ENCODE measurements at places on chromosomes 11 and 22.
A peak's percentile ranks its signal among the peaks of the same experiment; 100 is the strongest.

DNA sequence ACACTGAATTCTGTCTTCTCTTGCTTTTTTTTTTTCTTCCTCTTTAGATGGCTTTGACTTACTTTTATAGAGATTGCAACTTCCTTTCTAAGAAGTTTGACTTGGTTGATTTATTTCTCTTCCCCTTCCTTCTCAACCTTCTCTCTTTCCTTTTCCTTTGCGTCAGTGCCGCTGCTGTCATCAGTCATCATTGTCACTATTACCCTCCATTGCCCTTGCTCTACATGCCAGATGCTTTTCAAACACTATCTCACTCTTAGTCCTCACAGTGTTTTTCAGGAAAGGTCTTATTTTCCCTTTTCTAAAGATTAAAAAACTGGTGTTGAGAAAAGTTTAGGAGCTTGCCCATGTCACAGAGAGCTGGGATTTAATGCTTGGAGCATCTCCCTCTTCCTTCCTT lies 74.7 kb upstream of the C11orf87 start:
- DNase-seq = no peak

DNA sequence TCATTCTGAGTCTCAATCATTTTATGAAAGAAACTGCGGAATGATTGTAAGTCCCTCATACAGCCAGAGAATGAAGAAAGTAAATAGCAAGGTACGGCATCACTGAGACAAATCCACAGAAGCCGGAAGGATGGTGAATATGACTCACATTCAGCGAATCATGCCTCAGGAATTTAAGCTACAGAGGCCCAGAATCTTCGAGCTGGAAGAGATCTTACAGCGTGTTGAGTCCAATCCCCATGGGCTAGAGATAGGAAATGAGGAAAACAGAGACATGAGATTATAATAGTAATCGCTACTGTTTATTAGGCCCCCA lies 173.2 kb downstream of the KIF18A start:
- no peak for DNase-seq

- DNase-seq = no peak
Observed at GRCh38 chr11:131681920-131682319, 311.5 kb downstream of the NTM start.

DNA sequence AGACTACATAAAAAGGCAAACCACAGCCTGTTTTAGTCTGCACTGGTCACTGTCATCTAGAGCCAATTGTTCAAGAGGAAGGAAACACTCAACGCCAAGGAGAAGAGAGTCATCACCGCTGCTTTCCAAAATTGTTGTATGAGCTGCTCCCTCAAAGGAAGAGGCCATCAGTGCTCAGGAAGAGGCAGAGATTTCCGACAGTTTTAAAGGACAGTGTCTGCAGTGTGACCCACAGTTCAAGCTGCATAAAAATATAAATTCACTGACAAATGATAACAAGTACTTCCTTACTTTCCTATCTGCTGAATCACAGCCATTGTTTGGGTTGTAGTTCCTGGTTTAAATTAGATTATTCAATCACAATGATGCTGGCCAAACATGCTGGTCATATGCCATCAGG lies 16.4 kb downstream of the PRCP start:
- DNase-seq = no peak

GRCh38 chr22:36762687-36763260 lies 13.1 kb downstream of the IFT27 start:
- no peak for DNase-seq

- DNase-seq = peak; percentile 74
Observed at GRCh38 chr11:94737171-94737611, 31.0 kb upstream of the AMOTL1 start.

- DNase-seq = peak; percentile 23
Observed at GRCh38 chr11:120912504-120912903, 111.4 kb upstream of the TBCEL start.

GRCh38 chr11:110565357-110566336 lies 135.9 kb downstream of the FDX1 start:
- DNase-seq = peak; percentile 25

DNA sequence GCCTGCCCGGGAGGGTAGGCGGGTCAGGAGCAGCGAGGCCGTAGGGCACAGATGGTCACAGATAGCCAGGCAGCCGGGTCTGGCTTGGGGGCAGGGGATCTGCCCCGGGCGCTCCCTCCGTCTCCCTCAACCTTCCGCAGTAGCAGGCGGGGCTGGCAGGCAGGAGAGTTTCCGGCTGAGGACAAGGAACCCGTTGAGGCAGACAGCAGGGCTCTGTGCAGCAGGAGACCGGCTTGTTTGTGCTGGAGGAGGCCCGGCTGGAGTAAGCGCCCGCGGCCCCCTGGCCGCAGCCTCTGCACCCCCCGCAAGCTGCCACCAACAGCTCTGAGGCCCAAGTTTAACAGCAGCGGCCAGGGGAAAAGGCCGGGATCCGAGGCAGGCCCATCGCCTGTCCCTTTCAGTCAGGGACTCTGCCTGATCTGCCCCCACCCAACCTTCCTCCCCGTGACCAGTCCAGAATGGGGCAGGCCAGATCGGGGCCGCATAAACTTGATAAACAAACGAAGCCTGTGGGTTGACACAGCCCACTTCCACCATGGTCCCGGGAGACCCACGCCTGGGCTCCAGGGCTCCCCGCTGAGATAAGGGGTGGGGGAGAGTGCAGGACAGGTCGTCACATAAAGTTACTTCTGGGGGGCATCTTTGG lies 13.6 kb downstream of the SCARF2 start:
- no peak for DNase-seq

DNA sequence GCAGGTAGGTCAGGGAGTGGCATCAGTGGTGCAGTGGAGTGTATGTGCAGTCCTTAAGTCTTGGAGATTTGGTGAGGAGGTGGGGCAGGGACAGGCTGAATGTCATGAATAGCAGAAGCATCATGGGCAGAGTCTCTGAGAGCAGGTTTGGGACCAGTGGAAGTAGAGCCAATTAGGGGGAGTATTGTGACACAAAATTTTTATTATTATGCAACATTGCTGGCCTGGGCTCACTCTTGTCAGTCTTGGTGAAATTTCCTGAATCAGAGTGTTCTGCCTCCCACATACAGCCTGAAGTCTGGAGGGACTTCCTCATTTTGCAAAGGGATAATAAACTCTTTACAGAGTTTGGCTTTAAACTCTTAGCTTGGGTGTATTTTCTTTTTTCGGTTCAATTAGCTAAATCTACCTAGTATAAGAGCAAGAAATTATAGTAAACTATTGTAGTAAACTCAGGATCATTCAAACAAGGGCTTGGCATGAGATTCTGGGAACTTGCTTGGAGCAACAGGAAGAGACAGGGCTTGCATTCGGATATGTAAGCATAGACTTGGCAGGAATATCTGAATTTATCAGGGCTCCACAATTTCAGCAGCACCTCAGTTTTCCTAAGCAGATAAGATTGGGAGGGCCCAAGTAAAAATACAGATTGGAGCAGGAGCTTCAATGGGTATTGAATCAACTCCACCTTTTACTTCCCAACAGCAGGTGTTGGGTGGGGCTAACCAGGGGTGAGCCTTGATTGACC lies 67.7 kb downstream of the FDX1 start:
- no peak for DNase-seq

DNA sequence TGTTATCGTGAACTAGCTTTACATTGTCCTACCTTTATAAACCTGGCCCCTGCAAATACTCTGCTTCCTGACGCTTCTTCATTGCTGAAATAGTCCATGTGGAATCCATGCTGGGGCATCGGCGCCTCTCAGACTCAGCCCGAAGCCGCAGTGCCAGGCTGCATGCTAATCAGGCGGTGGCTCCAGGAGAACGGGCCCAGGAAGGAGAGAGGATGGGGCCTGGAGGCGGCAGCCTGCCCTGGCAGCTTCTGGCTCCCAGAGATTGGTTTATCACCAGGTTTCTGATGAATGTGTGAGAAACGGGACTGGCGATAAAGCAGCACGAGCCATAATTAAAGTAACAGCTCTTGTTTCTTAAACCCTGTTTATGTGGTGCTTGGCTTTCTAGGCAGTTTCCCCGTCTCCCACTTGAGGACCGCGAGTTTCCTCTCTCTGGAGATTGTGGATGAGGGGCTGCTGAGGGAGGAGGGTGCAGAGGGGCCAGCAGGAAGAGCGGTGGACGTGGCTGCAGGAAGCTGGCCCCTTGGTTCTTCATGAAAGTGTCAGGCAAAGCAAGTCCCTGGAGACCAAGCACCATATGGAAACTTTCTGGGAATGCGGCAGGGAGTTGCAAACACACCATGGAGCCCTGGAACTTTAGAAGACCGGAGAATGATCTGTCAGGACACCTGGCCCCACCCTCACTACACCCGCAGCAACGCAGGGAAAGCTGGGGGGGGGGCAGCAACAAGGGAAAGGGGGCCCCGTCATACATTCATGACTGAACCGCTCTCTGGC lies 93.4 kb downstream of the NTM start:
- DNase-seq = no peak

DNA sequence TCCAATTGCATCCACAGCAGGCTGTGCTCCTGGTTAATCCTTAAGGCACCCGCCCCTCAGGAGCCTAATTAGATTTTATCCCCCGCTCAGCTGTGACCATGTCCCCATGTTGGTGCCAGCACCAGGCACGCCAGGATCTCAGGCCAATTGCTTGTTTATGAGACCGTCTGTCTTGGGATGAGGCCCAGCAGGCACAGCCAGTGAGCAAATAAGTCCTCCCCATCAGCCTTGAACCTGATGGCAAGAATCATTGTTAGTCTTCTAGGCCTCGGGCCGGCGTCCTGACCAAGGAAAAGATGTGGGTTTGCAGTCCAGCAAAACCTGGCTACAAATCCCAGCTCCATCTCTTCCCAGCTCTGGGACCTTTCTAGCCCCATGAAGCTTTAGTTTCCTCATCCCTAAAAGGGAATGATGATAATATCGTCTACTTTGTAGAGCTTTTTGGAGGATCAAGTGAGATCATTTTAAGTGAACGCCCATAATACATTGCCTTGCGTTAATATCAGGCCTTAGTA lies 57.3 kb downstream of the TP53I11 start:
- DNase-seq = peak; percentile 98

GRCh38 chr11:58688789-58689503 lies 42.8 kb downstream of the GLYAT start:
- DNase-seq = no peak

DNA sequence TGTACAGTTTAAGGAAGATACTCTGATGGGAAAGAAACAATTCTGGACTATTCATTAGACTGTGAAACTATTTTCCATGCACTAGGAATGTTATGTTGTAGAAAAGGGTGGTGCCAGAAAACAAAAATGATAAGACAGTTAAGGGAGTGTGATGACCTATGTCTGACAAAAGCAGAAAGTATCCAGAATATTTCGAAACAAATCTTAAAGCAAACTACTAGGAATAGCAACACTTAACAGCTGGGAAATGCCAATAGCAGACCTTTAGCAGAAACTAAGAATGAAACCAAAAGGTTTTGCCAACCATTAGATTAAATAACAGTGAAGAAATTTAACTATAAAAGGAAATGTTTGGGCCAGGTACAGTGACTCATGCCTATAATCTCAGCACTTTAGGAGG lies 3.3 kb upstream of the ARHGAP20 start:
- no peak for DNase-seq

GRCh38 chr22:49992921-49993648 lies 19.5 kb downstream of the IL17REL start:
- no peak for DNase-seq

DNA sequence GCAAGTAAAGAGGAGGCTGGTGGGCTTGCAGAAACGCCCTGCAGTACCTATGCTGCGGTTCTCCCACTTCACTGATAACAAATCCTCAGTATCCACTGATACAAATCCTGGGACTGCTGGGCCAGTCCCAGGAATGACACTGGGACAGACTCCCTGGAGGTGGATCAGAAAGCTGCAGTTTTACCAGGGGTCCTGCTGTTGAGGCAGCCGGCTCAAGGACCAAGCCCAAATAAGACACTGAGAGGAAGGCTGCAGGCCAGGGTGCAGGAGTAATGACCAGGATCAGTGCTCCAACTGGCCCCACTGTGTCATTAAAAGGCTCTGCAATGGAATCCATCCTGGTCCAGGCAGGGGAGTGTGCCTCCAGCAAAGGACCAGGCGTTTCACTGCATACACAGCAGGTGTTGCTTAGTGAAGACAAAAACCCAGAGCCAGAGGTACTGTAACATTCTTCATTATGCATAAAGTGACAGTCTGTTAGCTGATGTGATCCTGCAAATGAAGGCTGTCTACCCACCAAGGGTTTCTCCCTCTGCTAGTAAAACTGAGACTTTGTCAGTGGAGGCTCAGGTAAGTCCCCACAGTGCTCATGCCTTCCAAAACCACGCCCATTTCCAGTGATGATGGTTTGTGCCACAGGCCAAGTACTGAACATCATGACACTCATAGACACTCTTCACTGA lies 1.4 kb upstream of the C22orf39 start:
- DNase-seq = no peak

DNA sequence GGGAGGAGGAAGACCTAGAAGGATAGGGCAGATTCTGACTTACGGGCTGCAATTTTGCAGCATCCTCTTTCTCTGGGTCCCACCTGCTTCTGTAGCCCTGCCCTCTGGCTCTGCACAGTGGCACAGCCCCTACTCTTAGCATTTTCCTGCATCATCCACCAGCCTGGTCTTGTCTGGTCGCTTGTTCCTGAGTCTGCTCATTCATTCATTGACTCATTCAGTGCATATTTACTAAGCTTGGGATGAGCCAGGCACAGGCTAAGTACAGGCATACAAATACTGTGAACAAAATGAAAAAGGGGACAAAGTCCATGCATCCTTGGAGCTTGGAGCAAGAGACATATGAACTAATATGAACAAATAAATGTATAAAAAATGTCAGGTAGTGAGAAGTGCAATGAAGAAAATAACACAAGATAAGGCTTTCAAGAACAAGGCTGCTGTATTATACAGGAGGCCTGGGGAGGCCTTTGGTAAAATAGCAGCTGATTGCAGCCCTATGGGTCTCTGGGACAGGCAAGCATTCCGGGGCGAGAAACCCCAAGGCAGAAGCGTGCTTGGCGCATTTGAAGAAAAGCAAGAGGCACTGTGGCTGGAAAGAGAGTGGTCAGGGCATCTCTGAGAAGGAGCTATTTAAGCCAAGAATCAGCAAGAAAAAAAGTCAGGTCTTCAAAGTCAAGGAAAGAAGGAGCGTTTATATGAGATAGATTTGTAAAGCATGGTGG lies 108.0 kb upstream of the ALX4 start:
- no peak for DNase-seq

- no peak for DNase-seq
Observed at GRCh38 chr11:105273660-105274280, 134.2 kb upstream of the CARD18 start.

GRCh38 chr11:70112017-70112434 lies 33.9 kb downstream of the ANO1 start:
- DNase-seq = no peak

GRCh38 chr11:6321961-6322362 lies 1.7 kb upstream of the CAVIN3 start:
- no peak for DNase-seq

GRCh38 chr11:74464746-74465145 lies 2.6 kb downstream of the KCNE3 start:
- no peak for DNase-seq

DNA sequence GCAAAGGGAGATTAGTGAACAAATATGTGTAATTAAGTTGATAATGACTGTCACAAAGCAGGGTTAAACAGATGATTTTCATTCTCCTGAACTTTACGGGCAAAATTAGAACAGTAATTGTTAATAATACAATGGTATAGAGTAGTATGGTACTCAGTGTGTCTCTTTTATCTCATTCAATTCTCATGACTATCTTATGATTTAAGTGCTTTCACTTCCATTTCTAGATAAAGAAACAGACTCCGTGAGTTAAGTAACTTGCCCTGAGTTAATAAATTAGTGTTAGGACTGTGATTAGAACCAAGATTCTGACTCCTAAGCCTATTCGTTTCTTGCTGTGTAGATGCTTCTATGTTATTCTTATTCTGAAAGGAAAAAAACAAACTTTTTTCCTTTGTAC lies 22.0 kb downstream of the PIH1D2 start:
- DNase-seq = no peak

All from NCI-H446 treated with DMSO at 0.1 percent for 48 hours (cell line).